NCI-H187 treated with DMSO at 0.1 percent for 48 hours (cell line): ENCODE measurements at places on chromosomes 6 and 20.

DNA sequence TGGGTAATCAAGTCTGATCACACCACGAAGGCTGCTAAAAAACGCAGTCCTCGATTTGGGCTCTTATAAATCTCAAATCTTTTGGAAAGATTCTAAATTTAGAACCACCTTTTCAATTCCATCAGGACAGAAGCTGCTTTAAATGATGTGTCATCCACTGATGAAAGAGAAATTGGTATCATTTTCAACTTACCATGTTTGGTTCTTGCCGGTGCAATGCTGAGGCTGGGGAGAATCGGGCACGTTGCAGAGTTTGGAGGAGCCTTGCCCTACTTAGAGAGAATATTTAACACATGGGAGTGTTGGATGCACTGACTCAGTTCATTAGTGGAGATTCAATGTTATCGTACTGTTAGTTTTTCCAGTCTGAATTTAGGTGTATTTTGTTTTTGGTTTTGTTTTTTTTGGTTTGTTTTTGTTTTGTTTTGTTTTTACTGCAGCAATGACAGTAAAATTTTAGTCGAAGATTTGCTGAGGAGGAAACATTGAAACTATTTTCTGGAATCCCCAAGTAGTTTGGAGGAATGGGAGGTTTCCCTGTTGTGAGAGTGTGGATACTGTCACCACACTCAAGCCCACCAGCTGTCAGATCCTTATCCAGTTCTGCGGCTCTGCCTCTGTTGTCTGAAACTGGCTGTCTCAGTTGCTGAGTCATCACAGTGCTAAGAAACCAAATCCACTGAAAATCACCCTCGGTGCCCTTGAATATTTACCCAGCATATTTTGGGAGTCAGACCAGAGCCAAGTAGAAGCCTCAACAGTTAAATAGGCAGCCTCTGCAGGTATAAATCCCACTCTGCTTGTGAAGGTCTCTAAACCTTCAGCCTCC is 497.0 kb downstream of the BTBD3 start:
- no peak for DNase-seq

DNA sequence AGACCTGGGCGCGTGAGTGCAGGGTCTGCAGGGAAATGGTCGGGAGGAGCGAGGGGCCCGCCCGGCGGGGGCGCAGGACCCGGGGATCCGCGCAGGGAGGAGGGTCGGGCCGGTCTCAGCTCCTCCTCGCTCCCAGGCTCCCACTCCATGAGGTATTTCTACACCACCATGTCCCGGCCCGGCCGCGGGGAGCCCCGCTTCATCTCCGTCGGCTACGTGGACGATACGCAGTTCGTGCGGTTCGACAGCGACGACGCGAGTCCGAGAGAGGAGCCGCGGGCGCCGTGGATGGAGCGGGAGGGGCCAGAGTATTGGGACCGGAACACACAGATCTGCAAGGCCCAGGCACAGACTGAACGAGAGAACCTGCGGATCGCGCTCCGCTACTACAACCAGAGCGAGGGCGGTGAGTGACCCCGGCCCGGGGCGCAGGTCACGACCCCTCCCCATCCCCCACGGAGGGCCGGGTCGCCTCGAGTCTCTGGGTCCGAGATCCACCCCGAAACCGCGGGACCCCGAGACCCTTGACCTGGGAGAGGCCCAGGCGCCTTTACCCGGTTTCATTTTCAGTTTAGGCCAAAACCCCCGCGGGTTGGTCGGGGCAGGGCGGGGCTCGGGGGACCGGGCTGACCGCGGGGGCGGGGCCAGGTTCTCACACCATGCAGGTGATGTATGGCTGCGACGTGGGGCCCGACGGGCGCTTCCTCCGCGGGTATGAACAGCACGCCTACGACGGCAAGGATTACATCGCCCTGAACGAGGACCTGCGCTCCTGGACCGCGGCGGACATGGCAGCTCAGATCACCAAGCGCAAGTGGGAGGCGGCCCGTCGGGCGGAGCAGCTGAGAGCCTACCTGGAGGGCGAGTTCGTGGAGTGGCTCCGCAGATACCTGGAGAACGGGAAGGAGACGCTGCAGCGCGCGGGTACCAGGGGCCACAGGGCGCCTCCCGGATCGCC is 54.2 kb upstream of the HLA-A start:
- no peak for DNase-seq

- no peak for DNase-seq
Observed at GRCh38 chr6:142726616-142727015, 218.4 kb downstream of the HIVEP2 start.

DNA sequence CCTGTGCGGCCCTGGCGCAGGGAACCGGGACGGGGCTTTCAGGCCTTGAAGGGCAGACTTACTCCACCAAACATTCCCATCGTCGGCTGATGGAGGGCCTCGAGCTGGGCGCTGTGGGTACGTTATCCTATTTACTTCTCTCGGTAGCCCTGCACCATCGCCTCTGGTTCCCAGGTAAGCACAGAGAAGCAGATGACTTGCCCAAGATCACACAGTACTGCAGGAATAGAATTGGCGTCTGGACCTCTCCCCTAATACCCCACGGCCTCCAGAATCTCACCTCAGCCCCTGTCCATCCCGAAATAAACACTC is 46.4 kb downstream of the PDYN start:
- no peak for DNase-seq

- no peak for DNase-seq
Observed at GRCh38 chr6:97842521-97842920, 559.5 kb upstream of the MMS22L start.

DNA sequence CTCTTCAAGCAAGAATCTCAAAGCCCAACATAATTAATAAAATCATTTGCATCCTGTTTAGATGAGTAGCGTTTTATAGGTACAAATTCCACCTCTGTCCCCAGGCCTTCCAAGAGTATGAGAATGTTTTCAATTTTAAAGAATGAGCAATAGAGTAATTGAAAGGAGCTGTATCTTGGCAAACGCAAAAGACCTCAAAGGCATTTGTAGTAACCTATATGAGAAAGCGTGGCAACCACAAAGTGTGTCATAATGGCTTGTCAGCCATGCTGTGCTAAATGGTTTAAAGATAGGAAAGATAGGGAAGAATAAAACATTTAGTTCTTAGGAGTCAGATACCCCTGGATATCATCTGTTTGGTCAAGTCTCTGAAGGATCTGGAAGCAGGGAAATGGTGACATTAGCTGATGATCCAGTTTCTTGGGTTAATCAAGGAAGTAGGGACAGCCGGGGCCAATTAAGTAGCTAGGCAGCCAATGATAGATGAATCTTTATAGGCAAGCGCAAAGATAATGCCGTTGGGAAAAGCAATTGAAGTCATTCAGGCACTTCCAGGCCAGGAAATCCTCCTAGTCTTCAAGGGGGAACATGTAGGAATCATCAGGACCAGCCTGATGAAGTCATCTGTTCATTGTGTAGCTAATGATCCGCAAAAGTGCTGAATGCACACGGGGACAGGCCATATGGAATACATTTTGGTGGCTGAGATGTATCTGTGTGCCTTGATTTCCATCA is 71.5 kb upstream of the ISM1 start:
- no peak for DNase-seq

DNA sequence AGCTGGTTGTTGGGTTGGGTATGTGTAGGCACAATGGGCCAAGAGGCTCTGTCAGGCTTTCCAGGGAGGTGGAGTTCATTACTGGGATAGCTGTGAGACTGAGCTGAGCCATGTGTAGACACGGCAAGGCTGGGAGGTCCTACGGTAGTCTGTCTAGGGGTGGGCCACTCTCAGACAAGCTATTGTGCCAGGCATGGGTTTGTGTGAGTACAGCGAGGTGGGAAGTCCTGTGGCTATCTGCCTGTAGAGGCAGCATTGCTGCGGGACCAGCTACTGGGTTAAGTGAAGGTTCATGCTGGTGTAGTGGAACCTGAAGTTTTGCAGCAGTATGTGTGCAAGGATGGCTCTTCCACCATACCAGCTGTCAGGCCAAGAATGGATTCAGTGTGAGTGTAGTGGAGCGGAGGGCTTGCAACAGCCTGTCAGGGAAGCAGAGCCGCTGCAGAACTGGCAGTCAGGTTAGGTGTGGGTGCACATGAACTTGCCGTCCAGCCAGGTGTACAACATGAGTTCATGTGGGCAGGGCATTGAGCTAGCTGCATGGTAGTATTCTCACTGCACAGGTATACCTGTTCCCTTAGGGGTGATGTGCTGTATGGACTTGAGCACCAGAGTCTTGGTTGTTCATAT is 78.0 kb upstream of the CENPW start:
- DNase-seq = no peak

GRCh38 chr20:63972312-63973159 is 2.8 kb upstream of the ZNF512B start:
- DNase-seq = no peak

DNA sequence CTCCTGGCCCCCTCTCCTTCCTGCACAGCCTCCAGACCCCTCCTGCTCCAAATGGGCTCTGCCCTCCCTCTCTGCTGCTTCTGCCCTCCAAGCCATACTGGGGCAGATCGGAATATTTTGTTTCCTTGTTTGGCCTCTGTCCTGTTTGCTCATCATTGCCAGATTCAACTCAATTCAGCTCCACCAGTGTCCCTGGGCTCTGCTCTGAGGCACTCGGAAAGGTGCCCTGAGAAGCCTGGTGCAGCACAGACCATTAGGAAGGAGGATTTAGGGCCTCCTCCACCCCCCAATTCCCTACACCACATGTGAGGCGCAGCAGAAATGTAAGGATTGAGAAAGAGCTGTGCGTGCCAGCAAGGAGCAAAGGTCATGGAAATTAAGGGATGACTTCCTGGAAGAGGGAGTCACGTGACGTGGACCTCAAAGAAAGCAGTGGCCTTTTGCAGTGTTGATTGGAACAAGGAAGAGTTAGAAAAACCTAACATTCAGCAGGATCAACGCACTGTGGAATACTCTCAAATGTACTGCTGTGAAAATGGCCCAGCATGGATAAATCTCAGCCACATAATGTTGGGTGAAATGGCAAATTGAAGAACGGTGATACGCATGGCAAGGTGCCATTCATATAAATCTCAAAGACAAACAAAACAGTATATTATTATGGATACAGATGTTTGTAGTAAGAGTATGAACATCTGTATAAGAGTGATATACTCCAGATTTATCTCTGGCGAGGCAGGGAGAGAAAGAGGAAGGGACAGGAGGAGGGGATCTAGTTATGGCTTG is 229.5 kb upstream of the RNF24 start:
- DNase-seq = no peak

GRCh38 chr6:150759483-150759882 is 106.0 kb upstream of the MTHFD1L start:
- DNase-seq = no peak

GRCh38 chr20:4869290-4870193 is 131.8 kb downstream of the SLC23A2 start:
- no peak for DNase-seq

DNA sequence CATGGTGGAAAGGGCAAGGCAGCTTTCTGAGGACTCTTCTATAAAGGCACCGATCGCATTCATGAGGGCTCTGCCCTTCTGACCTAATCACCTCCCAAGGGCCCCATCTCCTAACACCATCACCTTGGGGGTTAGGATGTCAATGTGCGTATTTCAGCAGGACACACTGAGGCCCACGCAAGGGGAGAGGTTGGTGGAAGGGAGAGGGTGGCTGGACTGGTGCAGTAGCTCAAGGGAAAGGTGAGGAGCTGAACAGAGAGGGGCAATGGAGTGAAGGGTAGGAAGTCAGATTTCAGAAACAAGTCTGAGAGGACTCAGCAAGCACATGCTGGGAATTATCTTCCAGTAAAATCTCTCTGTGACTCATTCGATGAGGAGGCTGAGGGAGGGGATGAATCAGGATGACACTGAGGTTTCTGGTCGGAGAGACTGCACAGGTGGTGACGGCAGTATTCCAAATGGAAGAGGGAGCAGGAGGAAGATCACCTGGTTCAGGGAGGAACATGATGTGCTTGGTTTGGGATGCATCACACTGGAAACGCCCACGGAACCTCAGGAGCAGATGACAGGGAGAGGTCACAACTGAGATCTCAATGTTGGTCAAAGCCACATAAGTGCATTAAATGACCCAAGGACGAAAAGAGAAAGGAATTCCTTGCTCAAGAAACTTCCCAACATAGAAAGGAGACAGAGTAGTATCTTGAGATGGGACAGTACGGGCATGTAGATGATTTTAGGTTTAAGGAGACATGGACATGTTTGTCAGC is 67.1 kb downstream of the TFAP2A start:
- no peak for DNase-seq

- no peak for DNase-seq
Observed at GRCh38 chr20:24199501-24199900, 210.9 kb upstream of the GGTLC1 start.

GRCh38 chr20:63086421-63087235 is 79.9 kb upstream of the BHLHE23 start:
- no peak for DNase-seq

GRCh38 chr6:6772751-6773150 is 184.2 kb downstream of the LY86 start:
- no peak for DNase-seq

DNA sequence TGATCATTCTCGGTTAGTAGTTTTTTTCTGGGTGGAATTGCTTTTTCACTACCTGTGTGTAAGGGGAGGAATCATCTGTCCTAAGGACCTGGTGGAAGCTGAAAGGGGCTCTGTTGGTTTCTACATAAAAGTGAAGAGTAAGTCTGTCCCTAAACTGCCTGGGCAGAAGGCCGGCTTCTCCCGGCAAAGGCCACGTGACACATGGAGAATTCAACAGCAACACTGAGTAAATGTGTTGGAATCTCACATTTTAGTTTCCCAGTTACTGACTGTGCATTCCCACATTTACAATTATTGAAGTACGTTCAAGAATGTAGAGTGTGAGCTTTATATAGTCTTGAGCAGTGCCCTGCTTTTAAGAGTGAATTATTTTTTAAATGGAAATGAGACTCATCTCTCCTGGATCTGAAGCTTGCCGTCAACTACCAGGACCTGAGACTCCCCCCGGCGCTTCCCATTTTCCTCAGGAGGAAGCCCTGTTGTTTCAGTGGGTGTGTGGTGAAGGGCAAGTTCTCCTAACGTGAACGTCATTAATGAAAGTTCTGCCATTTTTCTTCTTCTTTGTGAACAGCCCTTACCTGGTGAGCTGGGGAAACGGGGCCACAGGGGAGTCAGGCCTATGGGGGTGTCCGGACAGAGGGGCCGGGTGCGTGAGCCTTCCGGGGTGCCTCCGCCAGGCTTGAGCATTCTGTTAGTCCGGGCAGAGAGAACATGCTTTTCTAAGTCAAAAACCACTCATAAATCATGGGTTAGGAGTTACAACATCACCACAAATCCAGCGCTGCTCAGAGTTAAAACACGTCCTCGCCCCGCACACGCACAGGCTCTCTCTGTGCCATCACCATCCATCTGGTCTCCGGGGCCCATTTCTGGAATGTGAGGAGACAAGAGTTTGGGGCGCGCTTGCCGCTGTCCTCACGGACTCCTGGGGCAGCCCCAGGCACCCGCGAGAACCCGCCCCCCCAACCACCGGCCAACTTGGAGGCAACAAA is 56.6 kb upstream of the SMOC2 start:
- no peak for DNase-seq

GRCh38 chr6:82385546-82385945 is 21.9 kb downstream of the TPBG start:
- DNase-seq = no peak

GRCh38 chr6:158923805-158924498 is 76.0 kb downstream of the RSPH3 start:
- no peak for DNase-seq

- DNase-seq = no peak
Observed at GRCh38 chr6:158073776-158074175, 92.1 kb downstream of the SYNJ2 start.
